Foreskin melanocyte (primary cell): ENCODE measurements at places on chromosomes 16 and 17.

DNA sequence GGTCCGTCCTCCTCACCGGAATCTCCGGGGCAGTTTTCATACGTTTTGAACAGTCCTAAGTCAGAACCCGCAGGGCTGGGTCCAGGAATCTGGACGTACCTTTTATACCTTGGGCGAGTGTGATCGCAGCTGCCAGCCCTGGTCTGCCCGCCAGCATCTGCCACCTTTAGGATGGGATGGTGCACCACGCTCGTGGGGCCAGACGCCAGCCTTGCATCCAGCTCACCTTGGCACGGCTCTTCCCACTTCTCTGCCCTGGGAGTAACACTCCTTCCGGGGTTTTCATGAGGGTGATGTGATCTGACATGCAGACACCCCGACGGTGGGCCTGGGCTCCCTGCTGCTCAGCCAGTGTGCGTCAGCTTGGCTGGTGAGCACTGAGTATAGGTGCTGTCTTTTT, 66.6 kb upstream of the ZNF469 start:
- DNase-seq = no peak

GRCh38 chr16:74101379-74102137, 195.1 kb upstream of the PSMD7 start:
- DNase-seq = no peak

GRCh38 chr16:73614131-73614530, 566.2 kb upstream of the ZFHX3 start:
- DNase-seq = no peak

DNA sequence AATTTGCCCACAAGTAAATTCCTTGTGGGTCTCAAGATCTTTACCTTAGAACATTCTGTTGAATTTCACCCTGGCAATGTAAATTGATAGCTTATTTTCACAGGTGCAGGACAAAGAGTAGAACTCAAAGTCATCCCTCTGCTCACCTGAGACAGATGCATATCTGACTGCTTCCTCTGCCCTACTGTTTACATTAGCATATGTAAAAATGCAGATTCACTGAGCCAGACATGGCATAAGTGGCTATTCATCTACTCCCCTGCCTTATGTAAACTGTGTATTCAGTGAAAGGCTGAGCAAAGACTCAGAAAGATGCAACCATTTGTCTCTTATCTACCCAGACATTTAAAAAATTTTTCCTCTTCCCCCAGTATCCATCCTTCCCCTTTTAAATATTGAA, 22.3 kb upstream of the MILR1 start:
- DNase-seq = no peak

DNA sequence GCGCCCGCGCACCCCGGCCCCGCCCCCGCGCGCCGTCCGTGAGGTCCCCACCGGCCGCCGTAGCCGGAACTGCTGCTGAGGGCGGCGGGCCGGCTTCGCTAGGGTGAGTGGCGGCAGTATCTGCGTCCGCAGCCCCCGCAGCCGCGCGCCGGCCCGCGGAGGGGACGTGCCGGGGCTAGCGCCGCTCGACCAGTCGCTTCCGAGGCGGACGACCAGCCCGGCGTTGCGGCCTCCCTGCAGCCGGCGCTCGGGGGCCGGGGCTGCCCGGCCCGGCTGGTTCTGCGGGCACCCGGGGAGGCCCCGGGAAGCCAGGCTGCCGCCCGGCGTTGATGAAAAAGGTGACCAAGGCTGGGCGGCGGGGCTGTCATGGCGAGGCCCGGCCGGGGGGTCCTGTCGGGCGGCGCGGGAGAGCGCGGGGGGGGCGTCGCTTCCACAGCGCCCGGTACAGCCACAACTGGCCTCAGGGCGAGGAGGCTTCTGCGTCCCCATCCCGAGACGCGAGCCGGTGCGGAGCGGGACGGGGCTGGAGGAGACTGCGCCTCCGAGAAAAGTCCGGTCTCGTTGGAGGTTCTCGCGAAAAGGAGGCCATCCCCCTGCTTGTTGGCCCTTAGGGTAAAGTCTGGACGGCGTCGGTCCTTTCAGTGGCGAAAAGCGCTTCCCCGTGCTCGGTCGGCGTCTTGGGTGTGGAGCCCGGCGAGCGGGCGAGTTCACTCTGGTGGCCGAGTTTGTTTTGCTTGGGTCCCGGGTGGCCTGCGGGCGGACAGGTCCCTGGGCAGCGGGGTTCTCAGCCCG, at the start of gene CRAMP1:
Gene CRAMP1 (plus strand): TSS at position 41 of the 792 bp plus-strand sequence. CDS start 2,280 bp downstream, outside the sequence.
- DNase-seq = no peak

GRCh38 chr16:88923926-88924833, 52.8 kb downstream of the CBFA2T3 start:
- DNase-seq = no peak

- no peak for DNase-seq
Observed at GRCh38 chr16:80744856-80745255, 59.5 kb downstream of the CDYL2 start.
